NCI-H2171 treated with DMSO at 0.1 percent for 48 hours (cell line): ENCODE measurements at places on chromosomes 12 and 14.

DNA sequence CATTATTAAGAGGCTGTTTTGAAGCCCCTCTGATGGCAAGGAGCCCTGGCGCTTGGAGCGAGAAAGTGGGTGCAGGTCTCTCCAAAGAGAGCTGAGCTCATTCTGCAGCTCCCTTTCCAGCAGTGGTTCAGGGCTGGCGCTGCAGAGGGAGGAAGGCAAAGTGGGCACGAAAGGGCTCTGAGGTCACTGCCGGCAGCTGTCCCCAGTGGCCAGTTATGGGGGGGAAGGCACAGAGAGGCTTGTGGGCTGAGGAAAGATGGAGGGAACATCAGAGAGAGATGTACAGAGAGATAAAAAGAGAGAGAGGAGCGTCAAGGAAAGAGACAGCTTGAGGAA, 75.2 kb upstream of the TBX5 start:
- no peak for DNase-seq

DNA sequence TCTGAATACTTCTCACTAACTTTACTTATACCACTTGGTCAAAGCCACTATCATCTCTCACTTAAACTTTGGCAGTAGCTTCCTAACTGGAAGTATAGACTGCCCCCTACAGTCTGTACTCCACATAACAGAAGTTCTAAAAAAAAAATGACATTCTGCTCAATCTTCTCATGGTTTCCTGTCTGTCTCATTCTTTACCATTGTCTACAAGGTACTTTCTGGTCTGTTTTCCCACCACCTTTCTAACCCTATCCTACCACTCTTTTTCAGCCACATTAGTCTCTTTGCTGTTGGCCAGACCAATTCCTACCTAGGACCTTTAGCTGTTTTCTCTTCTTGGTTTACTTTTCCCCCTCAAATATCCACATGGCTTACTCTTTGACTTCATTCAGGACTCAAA, 14.7 kb downstream of the CPSF6 start:
- peak; percentile 9 for DNase-seq

DNA sequence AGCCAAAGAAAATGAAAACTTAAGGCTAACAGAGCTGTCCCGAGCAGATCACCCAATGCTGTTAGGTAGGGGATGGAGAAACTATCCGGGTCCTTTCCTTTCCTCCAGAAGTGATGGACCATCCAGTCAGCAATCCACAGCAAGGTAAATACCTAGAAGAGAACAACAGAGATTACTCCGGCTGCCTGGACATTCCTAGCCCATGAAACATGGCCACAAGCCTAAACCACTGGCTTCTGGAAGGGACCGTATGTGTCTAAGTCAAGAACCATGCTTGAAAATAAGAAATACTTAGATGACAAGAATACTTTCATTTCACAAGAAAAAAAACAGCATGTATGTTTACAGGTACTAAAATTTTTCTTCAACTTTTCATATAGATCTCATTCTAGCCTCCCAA, 152.9 kb downstream of the SLC41A2 start:
- DNase-seq: no peak

GRCh38 chr12:48966177-48966895, 5.2 kb downstream of the WNT10B start:
- DNase-seq: no peak

DNA sequence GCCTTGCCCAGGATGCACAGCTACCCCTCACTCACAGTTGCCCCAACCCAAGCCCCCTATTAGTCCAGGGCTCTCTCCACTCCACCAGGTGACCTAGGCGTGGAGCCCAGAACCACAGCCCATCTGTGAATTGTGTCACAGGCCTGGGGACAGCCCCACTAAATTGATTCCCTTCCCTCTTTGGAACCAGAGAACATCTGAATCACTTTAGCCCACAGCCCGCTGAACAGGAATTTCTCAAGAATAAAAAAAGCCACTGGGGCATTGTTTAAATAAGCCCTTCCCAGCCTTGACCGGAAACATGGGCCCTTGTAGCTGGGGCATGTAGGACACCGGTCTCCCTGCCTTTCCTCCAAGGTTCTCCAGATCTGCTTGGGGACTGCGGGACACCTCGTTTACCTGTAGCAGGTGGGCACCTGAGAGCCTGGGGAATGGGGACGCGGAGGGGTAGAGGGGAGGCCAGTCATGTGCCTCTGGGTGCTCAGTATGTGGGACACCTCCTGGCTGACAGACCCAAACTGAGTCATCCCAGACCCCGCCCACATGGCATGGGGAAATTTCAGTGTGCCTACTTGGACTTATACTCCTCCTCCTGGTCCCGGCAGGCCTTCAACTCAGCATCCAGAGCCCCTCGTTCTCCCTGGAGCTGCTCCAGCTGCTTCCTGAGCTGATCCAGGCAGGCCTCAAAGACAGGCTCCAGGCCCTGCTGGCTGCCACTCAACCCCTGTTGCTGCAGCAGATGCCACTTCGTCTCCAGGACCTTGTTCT, 1.3 kb downstream of the KRT78 start:
- DNase-seq: peak; percentile 62

DNA sequence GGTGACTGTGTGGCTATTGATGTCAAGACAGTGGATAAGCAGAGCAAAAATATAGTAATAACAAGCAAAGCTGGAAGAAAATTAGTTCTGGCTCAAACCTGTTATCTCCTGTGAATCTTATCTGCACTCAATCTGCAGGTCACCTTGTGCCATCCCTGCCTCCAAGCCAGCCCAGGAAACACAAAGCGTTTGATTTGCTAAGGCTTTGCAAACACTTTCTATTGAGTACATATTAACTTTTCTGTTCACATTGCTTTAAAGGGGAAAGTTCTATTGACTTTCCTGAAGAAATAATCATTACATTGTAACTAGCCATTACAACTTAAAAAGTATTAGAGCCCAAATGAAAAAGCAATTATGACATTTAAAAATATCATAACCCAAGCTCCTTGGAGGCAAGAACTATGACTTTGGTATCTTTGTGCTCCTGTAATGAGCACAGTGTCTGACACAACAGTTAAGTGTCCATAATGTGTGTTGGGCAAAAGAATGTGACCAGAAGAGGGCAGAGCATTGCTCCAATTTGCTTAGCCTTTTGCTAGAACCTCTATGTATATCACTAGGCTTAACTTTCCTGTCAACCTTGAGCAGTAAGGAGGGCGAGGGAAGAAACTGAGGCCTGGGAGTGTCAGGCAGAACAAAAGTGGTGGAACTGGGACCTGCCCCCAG, 24.7 kb downstream of the SERPINA3 start:
- no peak for DNase-seq
